Left lobe of liver (tissue), 2 donors: ENCODE measurements at places on chromosomes 1 and 21. TPM values are rescaled to one million over a fixed set of nuclear protein-coding genes. Genes with fewer than 3 reads are reported as not detected.
A peak's percentile ranks its signal among the peaks of the same experiment; 100 is the strongest.

DNA sequence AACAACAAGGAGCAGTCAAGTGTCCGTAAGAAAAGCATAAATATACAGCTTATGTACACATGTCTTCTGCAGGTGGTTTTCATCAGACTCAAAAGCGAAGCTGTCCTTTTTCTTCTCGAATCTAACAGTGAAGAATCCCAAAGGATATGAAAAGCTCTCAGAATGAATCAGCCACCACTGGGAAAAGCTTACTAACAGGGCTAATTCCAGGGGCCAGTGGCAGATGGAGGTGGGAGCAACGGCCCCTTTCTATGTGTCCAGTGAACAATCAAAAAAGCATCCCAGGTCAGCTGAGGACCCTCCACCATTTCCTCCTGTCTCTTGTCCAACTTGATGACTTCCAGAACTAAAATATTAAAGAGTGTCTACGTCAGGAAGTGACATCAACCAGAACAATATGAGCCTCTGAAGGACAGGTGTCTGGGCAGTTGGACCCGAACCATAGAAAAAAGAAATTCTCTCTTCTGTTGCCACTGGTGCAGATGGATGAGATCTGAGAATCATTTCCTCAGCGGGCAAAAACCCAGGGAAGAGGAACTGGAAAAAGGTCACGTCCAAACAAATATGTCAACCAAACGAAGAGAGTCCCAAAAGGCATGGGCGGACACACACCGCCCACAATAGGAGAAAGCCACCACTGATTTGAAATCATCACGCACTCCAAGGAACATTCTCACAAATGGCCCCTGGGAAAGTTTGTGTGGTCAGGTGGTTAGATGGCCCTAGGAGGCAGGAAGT, 70.4 kb upstream of the TIAM1 start:
- DNase-seq, result no peak

GRCh38 chr1:233707153-233707879, 93.4 kb downstream of the KCNK1 start:
- no peak for DNase-seq

GRCh38 chr1:79323239-79324025, 316.9 kb upstream of the ADGRL4 start:
- no peak for DNase-seq

- no peak for DNase-seq
Observed at GRCh38 chr21:43904331-43904781, 39.3 kb downstream of the AGPAT3 start.

DNA sequence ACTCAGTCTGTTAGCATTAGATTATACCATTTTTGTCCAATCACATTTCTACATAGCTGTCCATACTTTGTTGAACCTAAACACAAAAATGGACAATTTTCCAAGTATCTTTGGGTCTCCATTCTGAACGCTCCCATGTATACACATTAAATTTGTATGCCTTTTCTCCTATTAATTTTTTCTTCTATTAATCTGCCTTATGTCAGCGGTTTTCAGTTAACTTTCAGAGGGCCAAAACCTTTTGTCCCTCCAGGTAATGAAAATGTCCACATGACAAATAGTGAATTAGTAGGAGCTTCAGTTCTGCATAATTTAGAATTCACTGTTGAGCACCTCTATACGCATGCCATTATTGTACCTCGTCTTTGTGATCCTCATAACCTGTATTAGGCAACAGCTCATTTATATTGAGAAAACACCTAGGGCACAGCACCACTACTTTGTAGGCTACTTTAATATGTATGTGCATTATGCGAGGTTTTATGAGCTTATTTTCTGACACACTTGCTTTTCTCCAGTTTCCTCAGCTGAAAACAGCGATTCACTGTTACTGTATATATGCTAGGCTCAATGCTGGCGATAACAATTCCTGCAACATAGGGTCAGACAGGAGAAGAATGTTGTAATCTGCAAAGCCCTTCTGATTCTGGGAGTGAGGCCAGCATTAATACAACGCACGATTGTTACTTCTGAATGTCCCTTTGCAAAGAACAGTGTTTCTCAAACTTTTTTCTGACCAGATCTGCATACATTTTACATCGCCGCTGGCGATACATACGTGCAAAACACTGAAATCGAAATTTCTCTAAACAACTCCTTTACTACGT, 1.1 kb upstream of the ABCD3 start:
- peak; percentile 60 for DNase-seq

DNA sequence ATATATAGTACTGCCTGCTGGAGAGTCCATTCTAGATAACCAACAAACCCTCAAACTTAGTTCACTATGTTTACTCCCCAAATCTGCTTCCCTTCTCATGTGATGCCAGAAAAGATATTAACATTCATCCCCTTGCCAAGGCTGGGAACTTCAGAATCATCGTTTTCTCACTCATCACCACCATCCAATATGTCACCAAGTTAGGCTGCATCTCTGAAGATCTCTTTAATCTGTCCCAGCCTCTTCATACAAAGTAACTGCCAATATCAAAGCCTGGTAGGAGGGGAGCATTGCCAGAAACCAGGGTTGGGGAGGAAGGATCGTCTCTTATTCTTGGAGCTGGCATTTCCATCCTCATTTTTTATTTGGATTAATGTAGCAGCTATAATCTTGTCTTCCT, 71.6 kb downstream of the XCL2 start:
- DNase-seq, result no peak

DNA sequence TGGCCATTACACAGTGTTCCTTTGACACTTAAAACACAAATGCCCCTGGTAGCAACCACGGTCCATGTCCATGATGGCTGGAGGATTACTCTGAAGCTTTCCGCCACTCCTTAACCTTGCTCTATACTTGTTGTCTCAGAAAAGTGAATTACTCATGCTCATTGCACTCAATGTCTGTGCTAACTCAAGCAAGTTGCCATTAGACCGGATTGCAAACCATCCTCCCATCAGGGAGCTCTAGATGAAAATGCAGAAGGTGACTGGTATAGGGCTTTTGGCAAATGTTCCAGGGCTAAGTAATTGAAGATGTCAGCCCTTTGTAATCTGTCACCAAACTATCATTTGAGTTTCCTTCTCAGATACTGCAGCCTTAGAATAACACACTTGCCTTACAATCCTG, 1288.3 kb upstream of the B3GALT2 start:
- no peak for DNase-seq

- no peak for DNase-seq
Observed at GRCh38 chr1:53543130-53543777, 84.1 kb downstream of the DMRTB1 start.

DNA sequence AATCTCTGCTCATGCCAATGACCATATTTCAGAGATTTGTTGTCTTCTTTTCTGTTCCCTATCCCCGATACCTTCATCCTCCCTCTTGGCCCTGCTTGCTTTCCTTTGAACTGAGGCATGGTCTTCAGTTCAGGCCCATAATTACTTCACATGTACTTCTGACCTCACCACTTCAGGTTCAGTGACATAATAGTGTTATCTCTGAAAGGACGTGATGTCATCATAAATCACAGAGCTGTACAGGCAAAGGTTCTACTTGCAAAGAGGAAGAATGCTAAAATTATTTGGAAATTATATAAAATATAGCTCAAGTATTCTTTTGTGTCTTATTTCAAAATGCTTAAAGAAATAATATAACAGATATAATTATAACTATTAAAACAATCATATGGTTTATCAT, 230.3 kb upstream of the ESRRG start:
- no peak for DNase-seq

- DNase-seq, result no peak
Observed at GRCh38 chr21:31331231-31331630, 12.8 kb downstream of the TIAM1 start.

DNA sequence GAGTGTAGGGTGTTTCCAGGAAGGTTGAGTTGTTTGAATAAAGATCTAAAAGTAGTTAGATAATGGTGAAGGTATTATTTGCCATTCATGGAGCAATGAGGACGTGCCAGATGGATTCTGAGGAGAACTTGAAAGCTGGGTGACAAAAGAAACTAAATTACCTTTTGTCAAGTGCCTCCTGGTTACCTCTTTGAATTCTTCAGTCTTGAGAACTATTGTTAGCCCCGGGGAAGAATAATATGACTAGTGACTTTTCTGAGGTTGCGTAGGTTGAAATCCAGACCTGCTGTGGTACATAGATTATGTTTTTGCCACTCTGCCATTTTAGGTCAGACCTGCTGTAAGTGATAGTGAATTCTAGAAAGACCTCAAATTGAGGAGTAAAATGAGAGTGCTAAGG, 11.5 kb downstream of the LAMC1 start:
- DNase-seq, result no peak

DNA sequence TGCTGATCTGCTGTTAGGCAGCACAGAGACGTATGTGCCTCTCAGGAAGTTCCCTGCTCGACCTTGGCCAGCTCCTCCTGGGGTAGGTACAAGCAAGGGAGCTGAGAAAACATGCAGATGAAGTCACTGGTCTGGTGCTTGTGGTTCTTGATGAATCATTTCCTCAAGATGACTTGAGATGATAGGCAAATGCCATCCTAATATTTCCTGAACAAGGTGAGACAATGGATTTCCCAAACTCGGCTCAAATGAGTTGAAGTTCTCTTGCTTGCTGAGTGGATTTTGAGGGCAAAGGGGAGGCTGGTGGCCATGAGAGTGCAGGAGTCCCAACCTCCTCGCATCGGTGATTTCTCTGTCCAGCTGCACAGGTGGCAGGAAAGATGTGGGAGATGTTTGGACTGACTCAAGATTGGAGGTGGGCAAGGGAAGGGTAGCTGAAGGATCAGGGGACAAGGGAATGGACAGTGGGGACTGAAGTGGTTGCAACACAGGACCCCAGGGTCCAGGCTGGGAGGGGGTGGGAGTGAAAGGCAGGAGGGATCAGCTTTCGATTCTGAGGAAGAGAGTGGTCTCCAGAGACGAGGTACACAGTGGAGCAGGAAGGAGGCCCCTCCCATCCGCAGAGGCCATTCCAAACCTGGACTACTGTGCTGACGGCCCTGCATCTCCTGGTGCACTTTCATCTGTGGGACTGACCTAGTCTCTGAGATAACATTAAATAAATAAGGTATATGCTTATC, 63.9 kb downstream of the CAPN2 start:
- DNase-seq, result no peak

DNA sequence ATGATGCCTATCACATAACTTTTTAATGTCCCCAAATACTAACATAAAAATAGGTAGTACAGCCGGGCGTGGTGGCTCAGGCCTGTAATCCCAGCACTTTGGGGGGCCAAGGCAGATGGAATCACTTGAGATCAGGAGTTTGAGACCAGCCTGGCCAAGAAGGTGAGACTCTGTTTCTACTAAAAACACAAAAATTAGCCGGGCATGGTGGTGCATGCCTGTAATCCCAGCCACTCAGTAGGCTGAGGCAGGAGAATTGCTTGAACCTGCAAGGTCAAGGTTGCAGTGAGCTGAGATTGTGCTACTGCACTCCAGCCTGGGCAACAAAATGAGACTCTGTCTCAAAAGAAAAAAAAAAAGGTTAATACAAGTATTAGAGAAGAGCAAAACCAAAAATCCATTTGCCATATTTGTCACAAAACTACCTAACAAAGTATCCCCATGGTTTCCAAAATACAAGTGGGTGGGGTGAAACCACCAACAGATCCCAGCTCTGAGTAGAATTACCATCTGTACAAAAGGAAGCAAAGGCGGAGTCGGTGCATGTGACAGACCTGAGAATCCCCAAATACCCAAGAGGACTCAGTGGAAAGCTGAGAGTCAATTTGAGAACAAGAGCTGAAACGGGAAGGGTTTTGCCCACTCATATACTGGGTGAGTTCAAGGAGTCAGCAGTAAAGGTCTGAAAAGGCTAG, 113.2 kb downstream of the TOMM20 start:
- DNase-seq, result no peak

DNA sequence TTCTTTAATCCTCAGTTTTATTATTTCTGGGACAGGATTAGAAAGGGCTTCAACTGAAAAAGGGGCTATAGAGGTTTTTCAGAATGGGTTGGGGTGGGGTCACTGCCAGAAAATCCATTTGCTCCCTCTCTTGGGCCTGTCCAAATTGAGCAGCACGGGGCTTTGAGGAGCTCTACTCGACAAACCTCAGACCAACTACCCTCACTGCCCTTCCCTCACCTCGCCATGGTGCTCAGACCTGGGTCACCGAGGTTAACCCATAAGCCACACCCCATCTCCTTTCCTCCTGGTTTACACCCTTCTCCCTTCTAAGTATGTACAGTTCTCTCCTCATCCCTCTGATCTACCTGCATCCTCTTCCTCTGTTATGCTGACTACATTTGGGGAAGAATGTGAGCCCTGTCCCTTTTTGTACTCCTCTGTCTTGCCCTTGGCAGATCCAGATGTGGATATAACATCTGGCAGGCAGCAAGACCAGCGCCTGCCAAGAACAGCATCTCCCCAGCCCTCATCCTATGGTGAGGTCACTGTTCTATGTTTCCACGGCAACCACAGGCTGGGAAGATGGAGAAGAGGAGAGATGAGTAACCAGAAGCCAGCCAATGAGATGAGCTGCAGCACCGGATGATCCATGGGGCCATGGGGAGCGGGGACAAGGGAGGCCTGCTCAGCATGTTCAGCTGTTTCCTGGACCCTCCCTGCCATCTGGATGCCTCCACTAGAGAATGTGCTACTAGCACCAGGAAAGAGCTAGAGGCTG, 3.7 kb upstream of the FABP3 start:
- DNase-seq, result no peak

Gene TMEM52
- total RNA-seq, result 11.3 TPM

Gene APCS
- total RNA-seq, result 1,727 TPM

Gene FDPS
- 266 TPM for total RNA-seq

Gene NBPF1
- total RNA-seq, result 23.0 TPM

Gene CRYAA
- not detected for total RNA-seq

Gene OR2L13
- not detected for total RNA-seq

Gene CFHR5
- total RNA-seq, result 73.2 TPM
